ENCODE measurements at places on chromosomes 6 and 20.

DNA sequence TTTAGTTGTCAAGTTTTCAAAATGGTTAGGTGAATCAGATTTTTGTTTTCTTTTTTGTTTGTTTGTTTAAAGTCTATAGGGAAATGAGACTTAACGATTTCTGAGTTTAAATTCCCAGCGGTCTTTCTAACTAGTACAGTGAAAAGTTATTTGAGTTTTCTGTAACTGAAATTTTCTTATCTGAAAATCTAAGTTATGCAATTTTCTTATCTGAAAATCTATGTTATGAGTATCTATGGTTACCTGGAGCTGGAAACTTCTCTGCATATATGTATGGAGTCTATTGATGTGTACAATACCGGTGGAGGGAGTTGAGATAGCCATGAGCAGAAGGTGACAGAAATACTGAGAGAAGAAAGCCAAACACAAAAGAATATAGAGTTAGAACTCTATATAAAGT is 102.6 kb downstream of the MANEA start:
- DNase-seq, result no peak

DNA sequence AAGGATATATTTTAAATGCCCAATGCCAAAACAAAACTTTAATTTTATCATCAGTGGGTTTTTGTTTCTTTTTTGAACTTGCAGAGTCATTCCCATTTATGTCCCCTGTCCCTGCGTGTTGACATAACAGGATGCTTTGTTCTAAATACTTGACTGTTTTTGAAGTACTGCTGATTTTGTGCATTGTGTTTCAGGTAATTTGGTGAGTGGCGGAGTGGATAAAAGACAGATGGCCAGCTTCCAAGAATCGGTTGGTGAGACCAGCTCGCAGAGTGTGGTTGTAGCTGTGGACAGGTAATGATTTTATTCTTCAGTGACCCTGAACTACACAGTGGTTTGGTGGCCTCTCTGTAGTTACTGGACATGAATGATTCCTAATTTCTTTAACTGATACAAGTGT is 50.5 kb upstream of the CSE1L start:
- no peak for DNase-seq

GRCh38 chr6:27268803-27269202 is 21.3 kb downstream of the PRSS16 start:
- DNase-seq, result no peak

GRCh38 chr6:138640028-138640427 is 133.5 kb upstream of the CCDC28A start:
- no peak for DNase-seq

- DNase-seq, result no peak
These were observed 43.2 kb downstream of the STK35 start for GRCh38 chr20:2144850-2145249.

DNA sequence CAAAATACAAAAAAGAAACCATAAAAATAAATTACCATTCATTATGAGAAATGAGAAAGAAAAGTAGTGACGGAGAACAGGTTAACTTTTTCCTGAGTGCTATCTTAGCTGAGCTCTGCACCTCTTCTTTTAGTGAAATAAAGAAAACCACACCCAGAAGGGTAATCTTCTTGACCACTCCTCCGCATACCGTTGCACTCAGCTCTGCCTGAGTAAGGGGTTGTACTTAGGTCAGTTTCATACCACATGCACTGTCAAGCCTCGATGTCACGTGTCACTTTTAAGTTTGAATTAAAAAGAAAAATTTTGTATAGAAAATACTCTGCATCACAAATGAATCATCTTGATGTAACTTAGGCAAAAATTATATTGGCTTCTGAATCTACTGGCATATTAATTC is 2.8 kb downstream of the EZR start:
- DNase-seq, result no peak

GRCh38 chr20:40741507-40742106 is 52.6 kb upstream of the MAFB start:
- DNase-seq, result peak; percentile 26

Data from CD4-positive, alpha-beta T cell treated with Interleukin-6 for 4 hours (primary cell).